ENCODE measurements at places on chromosomes 2 and 18.

- no peak for DNase-seq
Observed at GRCh38 chr2:37868866-37869265, 56.2 kb upstream of the RMDN2 start.

GRCh38 chr2:29278966-29279365 is 163.8 kb downstream of the CLIP4 start:
- no peak for DNase-seq

DNA sequence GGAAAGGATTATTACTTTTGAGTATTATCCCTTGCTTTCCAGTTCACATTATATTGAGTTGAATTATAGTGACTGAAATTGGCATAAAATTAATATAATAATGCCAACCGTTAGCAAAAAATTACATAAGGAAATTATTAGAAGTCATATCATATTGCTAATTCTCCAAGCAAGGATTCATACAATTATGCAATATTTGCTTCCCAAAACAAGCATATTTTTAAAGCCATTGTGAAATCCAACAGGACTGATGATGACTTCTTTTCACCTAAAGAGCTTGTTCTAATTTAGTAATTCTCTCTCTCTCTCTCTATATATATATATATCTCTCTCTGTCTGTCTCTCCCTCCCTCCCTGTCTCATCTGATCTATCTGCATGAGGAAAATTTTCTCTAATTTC is 283.5 kb downstream of the DSEL start:
- DNase-seq = no peak

DNA sequence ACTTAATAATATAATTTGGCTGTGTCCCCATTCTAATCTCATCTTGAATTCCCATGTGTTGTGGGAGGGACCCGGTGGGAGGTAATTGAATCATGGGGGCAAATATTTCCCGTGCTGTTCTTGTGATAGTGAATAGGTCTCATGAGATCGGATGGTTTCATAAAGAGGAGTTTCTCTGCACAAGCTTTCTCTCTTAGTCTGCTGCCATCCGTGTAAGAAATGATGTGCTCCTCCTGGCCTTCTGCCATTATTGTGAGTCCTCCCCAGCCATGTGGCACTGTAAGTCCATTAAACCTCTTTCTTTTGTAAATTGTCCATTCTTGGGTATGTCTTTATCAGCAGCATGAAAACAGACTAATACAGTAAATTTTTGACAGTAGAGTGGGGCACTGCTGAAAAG is 102.5 kb upstream of the LTBP1 start:
- no peak for DNase-seq

GRCh38 chr2:163752267-163752666 is 16.5 kb upstream of the FIGN start:
- DNase-seq = no peak

Data from C1 segment of cervical spinal cord (tissue), 14 donors.